ENCODE measurements at places on chromosomes 3 and 15. TPM values are rescaled to one million over a fixed set of nuclear protein-coding genes. Genes with fewer than 3 reads are reported as not detected.

DNA sequence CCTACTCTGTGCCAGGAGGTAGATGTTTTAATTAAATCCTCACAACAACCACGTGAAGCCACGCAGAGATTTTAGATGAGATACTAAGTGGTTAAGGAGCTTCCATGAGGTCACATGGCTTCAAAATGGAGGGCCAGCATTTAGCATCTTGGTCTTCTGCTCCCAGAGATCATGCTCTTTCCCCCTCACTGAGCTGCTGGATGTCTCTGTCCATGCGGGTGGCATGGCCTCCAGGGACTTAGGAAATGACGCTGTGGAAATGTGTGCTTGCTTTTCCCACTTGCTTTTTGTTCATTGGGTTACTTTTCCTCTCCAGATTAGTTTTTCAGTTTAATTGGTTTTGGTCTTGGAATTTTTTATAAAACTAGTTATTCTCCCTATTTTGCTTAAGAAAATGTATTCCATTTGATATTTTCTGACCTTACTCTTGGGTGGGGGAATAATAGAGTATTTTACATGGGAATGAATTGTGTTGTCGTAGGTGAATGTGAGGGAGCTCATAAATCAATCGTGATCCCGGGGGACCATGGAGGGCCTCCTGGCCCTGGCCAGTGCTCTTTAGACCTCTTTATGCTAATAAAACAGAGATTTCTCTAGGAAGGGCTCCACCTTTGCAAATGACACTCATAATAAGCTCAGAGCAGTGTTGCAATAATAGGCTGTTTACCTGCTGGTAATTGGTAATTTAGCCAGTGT lies 376.0 kb upstream of the ONECUT1 start:
- no peaks in the 10 kb centered on the region for H3K4me1 ChIP-seq
- no peak overlapping the region for H3K27ac ChIP-seq
- H3K4me3 ChIP-seq, result no peak overlapping the region
- peaks cover 6% of the 10 kb centered on the region for H3K27me3 ChIP-seq
- H3K36me3 ChIP-seq, result no peaks in the 10 kb centered on the region
- no peak for DNase-seq

PLSCR2 gene
- not detected for total RNA-seq

DNA sequence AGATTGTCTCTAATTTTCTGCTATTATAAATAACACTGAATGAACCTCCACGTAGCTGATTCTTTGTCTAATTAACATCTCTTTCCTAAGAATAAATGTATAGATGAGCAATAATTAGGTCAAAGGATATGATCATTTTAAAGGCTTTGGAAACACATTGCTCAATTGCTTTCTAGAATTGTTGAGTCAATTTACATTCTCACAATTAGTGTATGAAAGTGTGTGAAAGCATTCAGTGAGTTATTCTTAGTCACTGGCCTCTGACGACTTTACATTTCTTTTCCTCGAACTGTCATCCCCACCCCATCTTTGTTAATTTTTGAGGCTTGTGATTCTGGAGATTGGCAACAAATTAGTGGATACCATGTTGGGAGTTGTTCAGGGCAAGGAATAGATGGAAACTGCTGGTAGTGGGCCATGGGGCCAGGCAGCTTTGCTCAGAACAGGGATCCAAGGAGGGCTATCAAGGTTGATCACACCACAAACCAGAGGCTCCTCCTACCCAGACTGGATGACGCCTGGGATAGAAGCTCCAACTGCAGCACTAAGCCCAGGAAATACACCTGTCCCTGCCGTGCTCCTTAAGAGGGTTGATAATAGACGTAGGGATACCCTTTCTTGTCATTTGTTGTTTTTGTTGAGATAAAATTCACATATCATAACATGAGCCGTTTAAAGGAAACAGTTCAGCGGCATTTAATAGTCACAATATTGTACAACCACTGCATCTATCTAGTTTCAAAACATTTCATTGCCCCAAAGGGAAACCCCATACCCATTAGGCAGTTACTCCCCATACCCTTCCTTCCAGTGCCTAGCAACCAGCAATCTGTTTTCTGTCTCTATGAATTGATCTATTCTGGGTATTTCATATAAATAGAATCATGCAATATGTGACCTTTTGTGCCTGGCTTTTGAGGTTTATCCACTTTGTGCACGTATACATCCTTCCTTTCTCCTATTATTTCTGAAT lies 27.9 kb downstream of the EIF1B start:
- no peaks in the 10 kb centered on the region for H3K36me3 ChIP-seq
- no peak overlapping the region for H3K27ac ChIP-seq
- no peak for DNase-seq
- peaks cover 2% of the 10 kb centered on the region for H3K27me3 ChIP-seq
- no peaks in the 10 kb centered on the region for H3K4me1 ChIP-seq
- no peak overlapping the region for H3K4me3 ChIP-seq

DNA sequence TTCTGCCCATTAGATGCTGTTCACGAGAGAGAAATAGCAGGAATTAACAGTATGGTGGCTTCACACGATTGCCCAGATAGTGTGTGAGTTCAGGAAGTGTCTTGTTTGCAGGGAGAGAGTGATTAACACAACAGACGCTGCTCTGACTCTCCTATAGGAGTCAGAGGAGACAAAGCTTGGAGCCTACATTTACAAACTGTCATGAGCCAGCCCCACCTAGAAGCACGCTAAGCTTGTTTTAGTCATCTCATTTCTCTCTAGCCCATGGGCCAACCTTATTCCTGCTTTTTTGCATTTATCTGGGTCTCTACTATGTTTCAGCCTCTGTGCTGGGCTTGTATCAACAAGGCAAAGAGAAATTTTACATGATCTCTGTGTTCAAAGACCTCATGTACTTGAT lies 128.3 kb upstream of the BFSP2 start:
- peaks cover 11% of the 10 kb centered on the region for H3K4me1 ChIP-seq
- no peak overlapping the region for H3K27ac ChIP-seq
- no peak for DNase-seq
- peaks cover 4% of the 10 kb centered on the region for H3K27me3 ChIP-seq
- H3K36me3 ChIP-seq, result no peaks in the 10 kb centered on the region

ZNF660 gene
- total RNA-seq, result 19.2 TPM

Measured in type B pancreatic cell (in vitro differentiated cells).